ENCODE measurements at places on chromosomes 11 and 22. TPM values are rescaled to one million over a fixed set of nuclear protein-coding genes. Genes with fewer than 3 reads are reported as not detected.

SVIP gene
- total RNA-seq: 52.3 TPM

XKR3 gene
- not detected for total RNA-seq

EHF gene
- total RNA-seq: 1.6 TPM

TECTA gene
- 4.5 TPM for total RNA-seq

SCGB1C1 gene
- not detected for total RNA-seq

NXPE2 gene
- total RNA-seq: 0.29 TPM

OR51E1 gene
- total RNA-seq: not detected

APOL3 gene
- 9.8 TPM for total RNA-seq

C11orf68 gene
- total RNA-seq: 76.9 TPM

RPS13 gene
- total RNA-seq: 278 TPM

CPT1B gene
- 35.5 TPM for total RNA-seq

ADAMTS8 gene
- total RNA-seq: 10.0 TPM

TREH gene
- total RNA-seq: not detected

JAML gene
- 1.4 TPM for total RNA-seq

IL10RA gene
- 8.3 TPM for total RNA-seq

ESAM gene
- total RNA-seq: 19.6 TPM

DEFB131B gene
- total RNA-seq: not detected

KRTAP5-11 gene
- total RNA-seq: 1.1 TPM

CALCA gene
- not detected for total RNA-seq

MYOD1 gene
- total RNA-seq: not detected

MOB2 gene
- 59.4 TPM for total RNA-seq

CDC42EP1 gene
- 73.0 TPM for total RNA-seq

LIPT2 gene
- total RNA-seq: 1.4 TPM

PRG3 gene
- not detected for total RNA-seq

KRTAP5-8 gene
- 1.1 TPM for total RNA-seq

KCNJ4 gene
- total RNA-seq: 80.1 TPM

MOGAT2 gene
- total RNA-seq: not detected

CASP12 gene
- not detected for total RNA-seq

ROBO3 gene
- total RNA-seq: 58.3 TPM

PHETA2 gene
- total RNA-seq: 3.1 TPM

CRYBB2 gene
- not detected for total RNA-seq

MPZL3 gene
- total RNA-seq: 0.82 TPM

TRIM51 gene
- not detected for total RNA-seq

ZNF70 gene
- total RNA-seq: 7.3 TPM

Data from dorsolateral prefrontal cortex (tissue), 122 donors.